ENCODE measurements at places on chromosomes 4 and X. TPM values are rescaled to one million over a fixed set of nuclear protein-coding genes. Genes with fewer than 3 reads are reported as not detected.

Gene CRMP1
- total RNA-seq, result 1.9 TPM

- no peak for DNase-seq
Observed at GRCh38 chrX:144798972-144799371, 448.3 kb upstream of the SPANXN1 start.

- DNase-seq, result no peak
Observed at GRCh38 chr4:29047341-29048041, 1672.7 kb upstream of the PCDH7 start.

- no peak for DNase-seq
Observed at GRCh38 chr4:20638825-20639224, 61.4 kb upstream of the PACRGL start.

DNA sequence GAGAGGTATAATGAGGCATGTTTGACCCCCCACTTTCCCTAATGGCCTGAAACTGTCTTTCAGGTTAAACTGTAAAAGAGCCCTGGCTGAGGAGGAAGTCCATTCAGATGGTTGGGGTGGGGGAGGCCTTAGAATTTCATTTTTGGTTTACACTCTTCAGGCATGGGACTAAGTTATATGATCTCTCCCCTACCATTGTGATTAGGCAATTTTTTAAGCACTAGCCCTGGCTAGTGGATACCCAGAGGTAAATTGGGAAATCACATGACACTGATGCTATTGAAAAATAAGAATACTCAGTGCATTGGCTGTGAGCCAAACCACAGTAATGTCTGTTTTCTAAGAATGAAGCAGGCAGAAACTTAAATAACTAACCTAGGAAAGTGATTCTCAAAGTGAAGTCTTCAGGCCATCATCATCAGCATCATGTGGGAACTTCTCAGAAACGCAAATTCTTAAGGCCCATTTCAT lies 149.7 kb downstream of the RRAGB start:
- no peak for DNase-seq
